ENCODE measurements at places on chromosomes 5 and 9.
A peak's percentile ranks its signal among the peaks of the same experiment; 100 is the strongest.

DNA sequence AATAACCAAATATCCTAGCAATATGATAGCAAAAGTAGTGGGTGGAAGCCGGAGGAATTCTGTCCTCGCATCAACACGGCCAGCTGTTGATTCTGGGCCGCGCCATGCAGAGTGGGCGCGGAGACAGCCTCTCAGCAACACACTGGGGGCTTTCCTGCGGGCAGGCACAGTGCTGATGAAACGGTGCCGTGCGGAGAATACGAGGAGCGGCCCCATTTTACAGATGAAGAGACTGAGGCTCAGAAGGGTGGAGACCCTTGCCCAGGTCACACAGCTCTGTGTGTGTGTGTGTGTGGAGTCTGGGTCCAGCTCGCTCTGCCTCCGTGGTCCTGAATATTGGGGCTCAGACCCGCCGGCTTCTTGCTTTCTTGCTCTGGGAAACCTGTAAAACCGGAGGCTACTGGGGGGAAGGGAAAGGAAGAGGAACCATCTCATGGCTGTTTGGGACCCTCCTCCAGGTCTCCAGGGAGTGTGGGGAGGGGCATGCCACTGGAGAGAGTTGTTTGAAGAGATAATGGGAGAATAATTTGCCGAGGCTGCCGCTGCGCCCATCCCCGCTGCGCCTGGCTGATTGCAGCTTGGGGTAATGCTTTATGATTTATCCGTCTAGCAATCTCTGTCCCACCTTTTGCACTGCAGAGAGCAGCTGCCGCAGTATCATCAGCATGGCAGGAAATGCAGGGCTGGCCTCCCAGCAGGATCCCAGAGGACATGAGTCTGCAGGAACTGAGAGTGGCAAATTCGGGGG lies 36.6 kb downstream of the NCS1 start:
- DNase-seq, result no peak

DNA sequence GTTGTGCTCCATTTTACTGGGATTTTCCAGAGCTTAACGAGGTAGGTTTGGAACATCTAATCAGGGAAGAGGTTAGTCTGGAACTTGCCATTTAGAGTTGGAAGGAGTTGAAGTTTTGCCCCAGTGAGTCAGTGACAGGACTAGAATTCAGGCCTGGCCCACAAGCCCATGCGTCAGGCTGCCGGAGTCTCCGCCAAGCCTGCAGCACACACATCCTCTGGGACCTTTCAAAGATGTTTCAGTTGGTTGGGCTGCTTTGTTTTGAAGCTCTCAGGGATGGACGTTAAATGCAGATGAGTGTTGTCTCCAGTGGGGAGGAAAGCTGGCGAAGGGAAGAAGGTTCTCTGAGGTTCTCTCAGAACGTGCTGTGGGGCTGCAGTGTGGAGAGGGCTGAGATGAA lies 147.0 kb downstream of the PSAT1 start:
- no peak for DNase-seq

GRCh38 chr9:70641631-70642030 lies 227.2 kb upstream of the KLF9 start:
- no peak for DNase-seq

GRCh38 chr5:124134941-124135340 lies 611.5 kb downstream of the ZNF608 start:
- no peak for DNase-seq

DNA sequence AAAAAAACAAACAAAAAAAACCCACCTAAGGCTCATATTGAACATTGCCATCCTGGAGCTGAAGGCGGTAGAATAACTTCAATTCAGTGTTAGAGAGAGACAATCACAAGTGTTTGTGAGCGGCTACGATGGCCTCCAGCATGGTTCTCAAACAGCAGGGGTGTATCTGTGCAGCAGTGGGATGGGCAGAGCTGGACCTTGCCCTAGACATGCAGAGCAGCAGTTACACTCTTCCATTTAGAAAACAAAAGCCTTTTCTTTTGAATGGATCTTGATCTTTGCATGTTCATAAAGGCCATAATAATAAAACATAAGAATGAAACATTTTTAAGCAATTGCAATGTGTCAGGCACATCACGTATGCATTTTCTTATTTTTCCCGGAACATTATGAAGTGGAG lies 50.3 kb downstream of the ARHGAP26 start:
- DNase-seq, result peak; percentile 80

DNA sequence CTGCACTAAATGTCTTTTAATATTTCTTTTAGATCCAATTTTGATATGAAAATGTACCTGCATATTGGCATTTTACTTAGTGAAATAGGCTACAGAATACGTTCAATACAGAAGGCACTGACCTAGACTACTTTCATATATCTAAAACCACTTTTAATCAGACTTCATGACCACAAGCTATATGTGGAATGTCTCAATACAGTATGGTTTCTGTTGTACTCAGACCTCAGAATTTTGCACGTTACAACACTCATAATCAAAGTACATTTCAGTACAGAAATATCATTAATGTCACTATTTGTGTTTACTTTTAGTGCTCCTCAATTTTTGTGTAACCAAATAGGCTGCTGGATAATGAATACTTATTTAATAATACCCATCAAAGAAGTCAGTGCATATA lies 74.8 kb downstream of the MEF2C start:
- DNase-seq, result no peak

DNA sequence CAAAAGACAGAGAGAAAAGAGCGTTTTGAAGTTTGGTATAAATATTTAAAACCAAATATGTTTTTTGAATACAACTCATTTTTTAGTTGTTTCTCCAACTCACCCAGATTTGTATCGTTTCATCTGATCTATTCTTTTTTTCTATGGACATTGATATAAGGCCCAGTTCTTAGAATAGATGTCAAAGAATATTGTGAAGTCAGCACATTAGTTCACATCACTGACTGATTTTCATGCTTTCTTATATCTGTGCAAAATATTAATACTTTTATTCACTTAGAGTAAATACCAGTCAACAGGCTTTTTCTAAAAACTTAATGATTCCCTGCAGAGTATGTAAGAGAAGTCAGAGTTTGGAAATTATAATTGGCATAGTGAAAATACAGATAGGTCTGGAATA lies 254.4 kb upstream of the PTPRD start:
- DNase-seq, result no peak

- DNase-seq, result peak; percentile 31
Observed at GRCh38 chr5:33491941-33492340, 51.2 kb downstream of the TARS1 start.

GRCh38 chr5:38809388-38810359 lies 36.1 kb upstream of the OSMR start:
- peak; percentile 65 for DNase-seq

DNA sequence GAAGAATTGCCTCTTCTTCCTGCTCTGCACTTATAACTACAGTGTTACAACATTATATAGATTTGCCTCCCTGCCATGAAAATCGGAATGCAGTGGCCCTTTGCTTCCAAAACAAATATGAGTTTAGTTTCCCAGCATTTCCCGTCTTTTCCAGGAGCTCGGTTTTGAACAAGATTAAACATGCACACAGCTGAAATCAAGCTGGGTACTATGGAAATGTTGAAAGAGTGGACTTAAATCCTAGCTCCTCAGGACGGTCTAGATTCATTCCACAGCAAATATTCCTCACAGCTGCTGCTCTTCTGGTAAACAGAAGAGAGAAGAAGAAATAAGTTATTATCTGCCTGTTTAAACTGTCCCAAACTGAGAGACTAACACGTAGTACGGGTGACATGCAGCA lies 161.4 kb downstream of the PIK3R1 start:
- DNase-seq, result no peak

DNA sequence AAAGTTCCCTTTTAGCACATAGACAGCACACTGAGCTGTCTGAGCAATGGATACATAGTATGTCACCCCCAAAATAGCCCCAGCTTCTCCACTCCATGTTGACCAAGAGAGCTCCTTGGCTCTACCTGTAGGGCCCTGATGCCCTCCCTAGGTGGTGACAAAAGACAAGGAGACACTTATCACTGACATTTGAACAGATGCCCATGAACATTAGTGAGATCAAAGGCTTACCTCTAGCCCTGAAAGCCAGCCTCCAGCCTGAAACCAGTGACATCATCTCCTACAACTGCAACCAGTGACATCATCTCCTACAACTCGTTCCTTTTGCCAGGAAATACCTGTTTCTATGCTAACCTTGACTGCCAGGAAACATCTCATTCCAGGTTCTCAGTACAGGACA lies 122.7 kb downstream of the FSTL4 start:
- DNase-seq, result peak; percentile 21

GRCh38 chr5:119079318-119079921 lies 8.5 kb downstream of the DMXL1 start:
- no peak for DNase-seq

DNA sequence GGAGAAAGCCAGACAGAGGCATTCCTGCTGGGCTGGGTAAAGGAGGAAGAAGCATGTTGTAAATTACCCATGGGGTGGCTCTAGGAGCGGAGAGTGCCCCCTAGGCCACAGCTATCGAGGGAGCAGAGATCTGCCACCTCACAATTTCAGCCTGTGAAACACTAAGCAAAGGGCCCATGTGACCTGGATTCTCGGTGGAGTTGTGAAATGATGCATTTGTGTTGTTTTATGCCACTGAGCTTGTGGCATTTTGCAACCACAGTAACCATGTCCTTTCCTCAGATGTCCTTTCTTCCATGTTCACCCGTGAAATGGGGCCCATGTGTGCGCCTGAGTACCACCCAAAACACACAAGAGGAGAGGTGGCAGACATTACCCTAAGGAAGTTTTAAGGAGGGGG lies 159.3 kb downstream of the SYK start:
- no peak for DNase-seq

- DNase-seq, result no peak
Observed at GRCh38 chr5:131316026-131316425, 52.2 kb downstream of the CDC42SE2 start.

DNA sequence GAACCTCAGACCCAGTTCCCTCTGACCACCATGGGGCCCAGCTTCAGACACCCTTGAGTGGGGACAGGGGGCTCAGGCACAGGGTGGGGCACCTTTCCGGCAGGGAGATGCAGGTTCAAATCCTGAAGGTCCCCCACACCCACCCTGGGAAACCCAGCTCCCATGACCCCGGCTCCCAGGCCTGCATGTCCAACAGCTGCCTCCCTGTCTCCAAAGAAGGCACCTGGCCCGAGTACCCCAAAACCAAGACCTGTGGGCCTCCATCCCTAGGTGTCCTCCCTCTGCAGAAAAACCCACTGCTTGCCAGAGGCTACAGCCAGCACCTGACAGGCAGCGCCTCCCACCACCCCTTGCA lies 38.5 kb downstream of the VAV2 start:
- DNase-seq, result peak; percentile 40

GRCh38 chr9:35464141-35465025 lies 25.5 kb upstream of the RUSC2 start:
- DNase-seq, result no peak

DNA sequence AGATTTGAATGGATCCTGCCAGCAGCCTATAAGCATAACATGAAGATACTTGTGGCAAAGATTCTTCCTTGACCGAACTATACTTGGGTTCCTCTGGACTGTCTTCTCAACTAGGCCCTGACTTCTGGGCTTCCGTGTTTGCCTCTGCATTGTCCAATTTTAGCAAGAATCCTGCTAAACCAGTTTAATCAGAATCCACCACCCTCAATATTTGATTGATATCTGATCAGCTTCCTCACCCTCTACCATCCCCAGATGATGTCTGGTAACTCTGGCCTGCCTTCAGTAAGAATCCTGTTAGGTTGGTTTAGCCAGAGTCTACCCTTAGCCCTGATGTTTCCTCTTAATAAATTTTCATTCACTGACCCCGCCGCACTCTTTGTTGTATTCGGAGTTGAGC lies 54.4 kb upstream of the GALNT10 start:
- DNase-seq, result no peak

DNA sequence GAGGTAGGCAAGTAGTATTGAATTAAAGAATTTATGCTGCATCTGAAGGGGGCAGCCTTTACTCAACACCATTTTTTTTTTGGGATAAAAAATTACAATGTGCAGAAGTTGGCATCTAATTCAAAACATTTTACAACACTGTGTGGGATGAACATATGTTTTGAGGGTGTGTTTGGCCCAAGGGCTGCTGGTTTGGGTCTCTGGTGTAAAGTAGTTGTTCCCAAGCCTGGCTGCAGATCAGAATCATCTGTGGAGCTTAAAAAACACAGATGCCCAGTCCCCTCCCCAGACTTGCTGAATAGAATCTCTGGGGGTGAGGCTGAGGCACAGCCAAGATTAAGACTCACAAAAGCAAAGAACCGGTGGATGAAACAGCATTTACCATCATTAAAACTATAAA lies 33.0 kb upstream of the PDZD2 start:
- DNase-seq, result no peak

DNA sequence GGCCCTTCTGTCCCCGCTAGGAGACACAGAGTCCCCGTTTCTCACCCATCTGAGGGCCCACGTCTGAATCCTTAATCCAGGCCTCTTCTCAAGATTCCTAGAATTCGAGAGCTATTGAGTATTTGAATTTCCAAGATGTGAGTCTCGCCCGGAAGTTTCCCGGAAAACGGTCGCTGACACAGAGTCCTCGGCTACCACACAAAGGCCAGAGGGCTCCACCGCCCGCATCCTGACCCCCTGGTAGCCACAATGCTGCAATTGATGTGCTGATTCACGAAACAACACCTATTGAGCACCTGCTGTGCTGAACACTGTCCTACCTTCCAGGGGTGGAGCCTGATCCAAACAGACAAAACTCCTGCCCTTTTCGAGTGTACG lies 670 bp upstream of the FBP1 start:
- DNase-seq, result no peak

GRCh38 chr9:133602277-133602676 lies 6.9 kb downstream of the FAM163B start:
- no peak for DNase-seq

DNA sequence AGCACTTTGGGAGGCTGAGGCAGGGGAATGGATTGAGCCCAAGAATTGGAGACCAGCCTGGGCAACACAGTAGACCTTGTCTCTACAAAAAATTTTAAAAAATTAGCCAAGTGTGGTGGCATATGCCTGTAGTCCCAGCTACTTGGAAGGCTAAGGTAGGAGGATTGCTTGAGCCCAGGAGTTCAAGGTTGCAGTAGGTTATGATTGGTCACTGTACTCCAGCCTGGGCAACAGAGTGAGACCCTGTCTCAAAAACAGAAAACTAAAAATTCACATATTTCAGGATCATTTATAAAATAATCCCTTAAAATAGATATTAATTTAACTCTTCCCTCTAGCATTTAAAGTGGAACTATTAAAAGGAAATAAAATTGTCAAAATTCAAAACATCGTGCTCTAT lies 3.4 kb downstream of the FCHO2 start:
- no peak for DNase-seq
